Calu3 (cell line): ENCODE measurements at places on chromosomes 6 and 20. TPM values are rescaled to one million over a fixed set of nuclear protein-coding genes. Genes with fewer than 3 reads are reported as not detected.

The TUBB2B gene
- total RNA-seq, result 2.5 and 3.0 TPM in 2 replicates

GRCh38 chr6:34025861-34026260 lies 120.0 kb downstream of the GRM4 start:
- no peak for DNase-seq
- H3K27ac ChIP-seq, result no peak overlapping the region
- H3K27me3 ChIP-seq, result peaks cover 81% of the 10 kb centered on the region
- H3K4me1 ChIP-seq, result peaks cover 9% of the 10 kb centered on the region
- H3K4me3 ChIP-seq, result no peak overlapping the region

GRCh38 chr6:162313922-162314660 lies 413.5 kb downstream of the PRKN start:
- H3K27me3 ChIP-seq, result no peaks in the 10 kb centered on the region
- no peak for DNase-seq

DNA sequence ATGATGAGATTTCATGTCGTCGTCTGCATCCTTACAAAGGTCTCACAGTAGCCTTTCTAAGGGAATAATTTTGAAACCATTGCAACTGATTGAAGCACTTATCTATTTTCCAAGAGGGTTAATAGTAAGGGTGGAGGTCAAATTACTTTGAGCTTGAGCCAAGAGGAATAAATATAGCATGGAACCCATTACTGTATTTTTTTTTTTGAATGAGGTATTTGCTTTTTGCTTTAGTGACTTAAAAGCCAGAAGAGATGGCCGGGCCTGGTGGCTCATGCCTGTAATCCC lies 78.3 kb downstream of the SCAND1 start:
- H3K4me1 ChIP-seq, result peaks cover 19% of the 10 kb centered on the region
- peak overlapping the region; percentile 28 for H3K27ac ChIP-seq
- no peak overlapping the region for H3K4me3 ChIP-seq
- DNase-seq, result no peak

- H3K27me3 ChIP-seq, result no peaks in the 10 kb centered on the region
- peaks cover 22% of the 10 kb centered on the region for H3K4me1 ChIP-seq
- no peak overlapping the region for H3K4me3 ChIP-seq
- H3K27ac ChIP-seq, result no peak overlapping the region
- no peaks in the 10 kb centered on the region for H3K36me3 ChIP-seq
Observed at GRCh38 chr6:125191916-125192609, 38.5 kb downstream of the TPD52L1 start.

GRCh38 chr6:54875539-54875938 lies 29.0 kb downstream of the FAM83B start:
- H3K4me3 ChIP-seq, result peak overlapping the region; percentile 4
- DNase-seq, result no peak
- peaks cover 18% of the 10 kb centered on the region for H3K4me1 ChIP-seq

GRCh38 chr20:1422753-1423152 lies 29.9 kb upstream of the FKBP1A start:
- H3K4me3 ChIP-seq, result no peak overlapping the region
- no peaks in the 10 kb centered on the region for H3K27me3 ChIP-seq
- peak overlapping the region; percentile 34 for H3K27ac ChIP-seq
- H3K36me3 ChIP-seq, result no peaks in the 10 kb centered on the region
- H3K4me1 ChIP-seq, result peaks cover 16% of the 10 kb centered on the region
- no peak for DNase-seq

- H3K27ac ChIP-seq, result no peak overlapping the region
- H3K4me3 ChIP-seq, result no peak overlapping the region
- no peak for DNase-seq
- no peaks in the 10 kb centered on the region for H3K36me3 ChIP-seq
Observed at GRCh38 chr6:142913036-142913510, 31.9 kb downstream of the HIVEP2 start.

DNA sequence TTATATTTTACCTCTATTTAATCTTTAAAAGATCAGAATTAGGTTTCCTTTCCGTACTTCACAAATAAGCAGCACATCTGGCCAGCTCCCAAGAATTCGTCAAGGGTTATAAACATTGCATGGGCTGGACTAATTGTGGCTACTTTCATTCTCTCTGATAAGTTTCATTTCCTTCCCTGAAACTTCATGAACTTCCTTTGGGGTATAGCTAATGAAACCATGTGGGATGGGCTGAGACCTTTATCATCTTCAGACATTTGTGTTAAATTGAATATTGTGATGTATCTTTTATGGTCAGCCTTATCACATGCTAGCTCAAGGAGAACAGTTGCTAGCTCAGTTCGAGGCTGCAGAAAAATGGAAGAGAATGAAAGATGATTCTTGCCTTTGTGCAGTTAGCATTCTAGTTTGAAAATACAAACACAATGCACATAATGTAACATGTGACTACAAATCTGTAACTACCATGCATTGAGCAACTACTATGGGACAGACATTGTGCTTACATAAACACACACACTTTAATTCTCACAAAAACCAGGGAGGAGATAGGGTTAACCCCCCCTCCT lies 1.7 kb upstream of the GMPR start:
- DNase-seq, result no peak
- H3K4me1 ChIP-seq, result no peaks in the 10 kb centered on the region
- H3K27ac ChIP-seq, result no peak overlapping the region
- H3K27me3 ChIP-seq, result peaks cover 20% of the 10 kb centered on the region
- H3K4me3 ChIP-seq, result no peak overlapping the region
